ENCODE measurements at places on chromosomes 11 and 22. TPM values are rescaled to one million over a fixed set of nuclear protein-coding genes. Genes with fewer than 3 reads are reported as not detected.

The OLFML1 gene
- polyA plus RNA-seq, result 2.9 TPM

The IFITM10 gene
- polyA plus RNA-seq, result 2.9 TPM

The MS4A12 gene
- polyA plus RNA-seq, result not detected

DNA sequence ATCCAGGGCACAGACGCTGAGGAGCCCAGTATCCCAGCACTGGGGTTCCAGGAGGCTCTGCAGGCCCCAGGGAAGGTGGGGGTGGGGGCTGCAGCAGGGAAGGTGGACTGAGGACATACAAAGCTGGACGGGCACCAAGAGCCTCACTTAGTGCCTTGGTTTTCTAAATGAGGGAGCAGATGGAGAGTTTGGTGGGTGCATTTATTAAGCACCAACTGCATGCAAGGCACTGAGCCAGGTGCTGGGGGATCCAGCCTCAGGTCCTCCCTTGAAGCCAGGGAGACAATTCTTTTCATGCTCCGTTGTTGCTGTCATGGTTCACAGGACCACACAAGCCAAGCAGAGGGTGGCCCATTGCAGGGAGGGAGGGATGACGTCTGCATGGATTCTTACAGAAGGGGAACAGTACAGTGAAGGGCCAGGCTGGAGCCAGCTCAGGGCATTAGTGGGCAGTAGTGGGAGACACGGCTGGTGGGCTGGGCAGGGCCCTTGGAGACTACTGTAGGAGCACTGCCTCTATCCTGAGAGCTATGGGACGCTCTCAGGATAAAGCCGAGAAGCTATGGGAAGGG is 65.0 kb downstream of the MACROD1 start:
- no peak for DNase-seq

DNA sequence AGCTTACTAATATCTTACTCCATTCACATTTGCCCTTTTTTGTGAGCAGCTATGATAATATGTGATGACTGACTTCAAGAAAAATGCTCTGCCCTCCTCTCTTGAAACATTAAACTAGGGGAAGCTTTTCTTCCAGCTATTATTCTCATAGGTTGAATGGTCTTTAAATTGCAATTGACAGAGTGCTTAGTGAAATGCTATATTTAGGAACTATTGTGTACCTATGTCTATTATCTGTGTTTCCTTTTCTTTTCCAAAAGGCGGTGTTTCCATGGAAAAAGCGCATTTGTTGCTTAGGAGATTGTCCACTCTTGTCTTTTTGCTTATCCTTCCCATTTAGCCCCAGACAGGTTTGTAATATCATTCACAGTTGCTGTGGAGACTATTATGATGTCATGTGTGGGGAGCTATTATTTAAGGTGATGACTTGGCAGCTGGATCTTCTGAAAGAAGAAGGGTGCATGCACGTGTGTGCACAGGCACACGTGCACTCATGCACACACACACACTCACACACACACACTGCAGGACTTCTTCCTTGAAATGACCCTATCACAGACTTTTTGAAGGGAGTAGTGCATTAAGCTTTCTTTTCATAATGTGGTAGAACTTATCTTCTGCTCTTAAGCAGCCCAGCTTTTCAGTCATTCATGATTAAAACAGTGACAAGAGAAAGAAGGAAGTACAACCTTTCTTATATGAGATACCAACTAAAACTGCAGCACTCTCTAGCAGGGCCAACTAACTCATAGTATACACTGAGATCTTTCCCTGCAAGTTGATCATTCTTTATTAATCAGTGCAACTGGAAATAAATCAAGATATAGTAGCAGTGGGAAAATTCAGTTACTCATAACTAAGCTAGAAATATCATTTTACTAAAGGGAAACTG is 340.8 kb upstream of the MTNR1B start:
- no peak for DNase-seq

- DNase-seq, result no peak
Measured at GRCh38 chr11:57903441-57904123, 120.1 kb upstream of the OR9Q1 start.

DNA sequence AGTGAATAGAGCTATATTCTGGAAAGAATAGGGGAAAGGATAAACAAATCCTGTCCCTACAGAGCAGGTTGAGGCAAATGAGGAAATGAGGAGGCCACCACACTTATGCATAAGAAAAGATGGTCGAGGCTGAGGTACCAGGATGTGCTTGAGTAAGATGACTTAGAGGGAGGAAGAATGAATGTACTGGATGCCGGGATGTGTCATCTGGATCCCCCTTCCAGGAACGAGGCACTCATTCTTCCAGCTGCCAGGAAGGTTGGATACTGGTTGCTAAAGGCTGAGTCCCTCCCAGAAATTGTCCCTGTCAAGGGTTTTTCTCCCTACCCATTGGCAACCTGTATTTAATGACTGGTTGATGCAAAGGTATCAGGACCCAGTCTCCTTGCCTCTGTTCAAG is 31.1 kb upstream of the SYT9 start:
- DNase-seq, result no peak

GRCh38 chr11:102780491-102780918 is at the start of gene MMP10:
MMP10 (minus strand) TSS chr11:102780628; CDS start chr11:102780591, 37 bp downstream.
- no peak for DNase-seq

DNA sequence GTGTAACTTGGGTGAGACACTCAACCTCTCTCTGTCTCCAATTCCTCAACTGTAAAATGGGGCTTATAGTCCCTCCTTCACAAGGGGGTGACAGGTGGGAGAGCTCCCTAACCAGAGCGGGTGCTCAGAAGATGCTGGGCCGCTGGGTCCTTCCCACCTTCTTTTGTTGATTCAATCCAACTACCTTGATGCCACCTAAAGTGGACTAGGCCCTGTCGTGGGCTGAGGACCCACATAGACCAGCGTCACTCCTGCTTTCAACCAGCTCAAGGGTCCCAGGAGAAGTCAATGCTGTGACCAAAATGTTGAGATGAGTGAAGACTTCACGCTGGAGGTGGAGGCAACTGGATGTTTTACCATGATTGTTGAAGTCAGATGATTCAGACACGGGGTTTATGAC is 72.7 kb upstream of the WNT11 start:
- no peak for DNase-seq

DNA sequence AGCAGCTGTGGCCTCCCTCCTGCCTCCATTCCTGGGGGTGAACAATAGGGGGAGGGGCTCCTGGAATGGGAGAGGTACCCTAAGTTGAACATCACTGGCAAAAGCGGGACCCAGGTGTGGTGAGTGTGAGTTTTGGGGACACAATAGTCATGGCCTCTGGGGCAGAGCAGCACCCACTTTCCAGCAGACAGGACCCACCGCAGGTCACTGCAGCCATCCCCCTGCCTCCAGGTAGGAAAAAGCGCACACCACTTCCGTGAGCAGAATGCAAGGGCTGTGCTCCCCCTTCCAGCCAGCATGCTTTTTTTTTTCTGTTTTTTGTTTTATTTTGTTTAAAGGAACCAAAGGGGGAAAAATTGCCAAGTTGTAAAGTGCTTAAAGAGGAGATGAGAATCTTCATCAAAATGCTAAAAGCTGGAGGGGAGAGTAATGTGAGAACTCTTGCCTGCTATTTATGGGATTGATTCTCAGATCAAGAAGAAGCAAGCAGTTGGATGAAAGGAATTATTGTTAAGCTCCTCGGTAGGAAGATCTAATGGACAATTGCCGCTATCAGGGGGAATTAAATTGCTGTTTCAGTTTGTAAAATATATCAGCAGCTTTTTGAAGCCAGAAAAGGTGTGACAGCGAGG is 152.9 kb downstream of the FEZ1 start:
- no peak for DNase-seq

- DNase-seq, result no peak
Measured at GRCh38 chr22:22703715-22704114, 59.3 kb downstream of the GGTLC2 start.

- no peak for DNase-seq
Measured at GRCh38 chr11:1358286-1358685, 31.4 kb upstream of the BRSK2 start.

DNA sequence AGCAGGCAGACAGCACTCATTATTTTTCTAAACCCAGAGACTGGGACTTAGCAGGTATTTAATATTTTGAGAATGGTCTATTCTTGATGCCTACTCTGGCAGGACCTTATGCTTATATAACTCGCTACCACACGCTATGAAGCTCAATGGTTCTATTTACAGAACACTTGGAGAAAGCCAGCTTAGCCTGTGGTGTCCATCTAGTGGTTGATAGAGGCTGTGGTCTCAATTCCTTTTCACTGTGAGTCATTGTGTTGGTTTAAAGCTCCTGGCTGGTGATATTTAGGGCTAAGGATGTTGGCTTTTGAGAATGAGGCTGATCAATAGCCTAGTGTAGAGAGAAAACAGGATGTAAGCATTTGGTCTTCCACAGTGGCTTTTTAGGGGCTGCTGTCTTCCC is 206.4 kb downstream of the DBX1 start:
- DNase-seq, result no peak

- DNase-seq, result no peak
Measured at GRCh38 chr11:118000850-118001228, 14.6 kb downstream of the IL10RA start.

Measured in liver (tissue), 10 donors.